ENCODE measurements at places on chromosomes 6 and 20. TPM values are rescaled to one million over a fixed set of nuclear protein-coding genes. Genes with fewer than 3 reads are reported as not detected.

The LAMA2 gene
- total RNA-seq: 97.3 TPM

- DNase-seq: no peak
These were observed 929.5 kb downstream of the KIF16B start for GRCh38 chr20:15643713-15644112.

The CST7 gene
- total RNA-seq: 16.7 TPM

GRCh38 chr6:100613656-100614055, 148.9 kb upstream of the SIM1 start:
- no peak for DNase-seq

The RALGAPB gene
- 33.3 TPM for total RNA-seq

DNA sequence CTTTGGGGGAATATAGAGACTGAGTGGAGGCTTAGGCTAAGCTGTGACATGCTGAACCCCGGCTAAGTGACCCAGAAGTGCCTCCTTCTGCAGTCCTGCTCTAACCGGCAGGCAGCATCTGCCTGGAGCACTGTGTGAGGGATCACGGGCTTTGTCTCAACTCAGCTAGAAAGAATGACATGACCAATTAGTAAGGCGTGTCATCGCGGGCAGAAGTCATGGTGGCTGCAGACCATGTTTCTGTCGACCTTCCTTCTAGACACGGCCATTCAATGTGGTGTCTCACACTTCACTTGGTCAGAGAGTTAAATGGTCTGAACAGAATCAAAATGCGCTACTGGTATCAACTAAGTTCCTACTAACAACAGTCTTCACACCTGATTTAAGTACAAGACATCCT, 35.0 kb downstream of the HUS1B start:
- DNase-seq: no peak

DNA sequence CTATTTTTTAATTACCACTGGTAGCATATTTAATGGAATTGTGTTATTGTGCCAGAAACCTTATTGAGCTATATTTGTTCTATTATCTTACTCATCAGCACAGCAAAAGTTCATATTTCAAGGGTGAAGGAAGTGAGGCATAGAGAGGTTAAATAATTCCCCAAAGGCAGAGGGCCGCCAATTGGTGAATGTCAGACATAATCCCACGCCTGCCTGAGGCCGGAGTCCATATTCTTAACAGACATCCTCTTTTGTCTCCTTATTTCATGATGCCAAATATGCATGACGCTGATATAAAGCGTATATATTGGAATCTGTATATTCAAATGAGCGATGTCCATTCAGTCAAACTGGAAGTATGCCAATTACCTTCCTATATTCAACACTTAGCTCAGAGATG, 505.0 kb upstream of the SLC35B3 start:
- DNase-seq: no peak

GRCh38 chr6:32140420-32141046, 10.4 kb upstream of the FKBPL start:
- no peak for DNase-seq

The AFDN gene
- total RNA-seq: 166 TPM

DNA sequence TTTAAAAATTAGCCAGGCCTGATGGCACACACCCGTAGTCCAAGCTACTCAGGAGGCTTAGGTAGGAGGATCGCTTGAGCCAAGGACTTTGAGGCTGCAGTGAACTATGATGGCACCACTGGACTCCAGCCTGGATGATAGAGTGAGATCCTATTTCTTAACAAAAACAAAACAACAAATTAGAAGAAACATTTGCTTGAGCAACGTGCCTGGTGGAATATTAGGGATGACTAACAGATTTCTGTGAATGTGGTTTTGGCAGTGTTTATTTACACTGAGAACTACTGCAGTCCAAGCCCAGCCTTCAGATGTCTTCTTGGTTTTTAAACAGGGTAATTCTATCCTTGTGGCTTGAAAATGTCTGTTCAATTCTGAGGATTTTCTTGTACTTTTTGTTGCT, 9.2 kb downstream of the PPP1R3G start:
- DNase-seq: no peak

GRCh38 chr20:38818113-38819065, 12.9 kb downstream of the PPP1R16B start:
- no peak for DNase-seq

The GLP1R gene
- not detected for total RNA-seq

DNA sequence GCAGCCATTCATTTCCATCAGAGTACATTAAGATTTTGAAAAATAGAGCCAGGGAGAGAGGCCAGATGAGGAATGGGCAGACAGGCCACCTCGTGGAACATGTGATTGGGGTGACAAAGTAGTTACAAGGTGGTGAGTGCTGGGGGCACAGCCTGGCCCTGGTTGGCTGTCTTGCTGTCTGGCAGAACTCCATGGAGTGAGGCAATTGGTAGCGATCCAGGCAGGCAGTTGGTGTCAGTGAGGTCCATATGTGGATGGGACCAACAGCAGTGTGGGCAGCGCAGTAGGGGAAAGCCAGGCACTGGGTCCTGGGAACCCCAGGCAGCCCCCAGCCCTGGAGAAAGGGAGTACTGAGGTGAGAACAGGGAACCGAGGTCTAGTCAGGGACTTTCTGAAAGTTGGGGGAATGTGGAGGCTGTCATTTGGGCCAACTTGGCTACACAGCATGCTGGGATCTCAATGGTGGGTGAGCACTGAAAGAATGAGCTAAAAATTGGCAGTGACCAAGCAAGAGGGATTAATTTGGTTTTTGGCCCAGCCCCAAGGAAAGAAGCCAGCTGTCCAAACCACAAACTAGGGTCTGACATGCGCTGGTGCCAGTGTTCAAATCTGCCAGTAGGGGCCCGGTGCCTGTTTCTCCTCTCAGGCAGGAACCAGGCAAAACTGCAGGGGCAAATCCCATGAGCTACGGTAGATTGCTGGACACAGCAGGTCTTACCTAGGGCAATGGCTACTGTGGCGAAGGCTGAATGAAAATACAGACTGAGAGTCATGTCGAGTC, 61.4 kb upstream of the E2F3 start:
- DNase-seq: no peak

The BMP7 gene
- total RNA-seq: 5.1 TPM

GRCh38 chr6:125906158-125906998, 50.2 kb upstream of the HINT3 start:
- DNase-seq: no peak

The SCRT2 gene
- not detected for total RNA-seq

- no peak for DNase-seq
These were observed 437.8 kb downstream of the CDH26 start for GRCh38 chr20:60395991-60396390.

DNA sequence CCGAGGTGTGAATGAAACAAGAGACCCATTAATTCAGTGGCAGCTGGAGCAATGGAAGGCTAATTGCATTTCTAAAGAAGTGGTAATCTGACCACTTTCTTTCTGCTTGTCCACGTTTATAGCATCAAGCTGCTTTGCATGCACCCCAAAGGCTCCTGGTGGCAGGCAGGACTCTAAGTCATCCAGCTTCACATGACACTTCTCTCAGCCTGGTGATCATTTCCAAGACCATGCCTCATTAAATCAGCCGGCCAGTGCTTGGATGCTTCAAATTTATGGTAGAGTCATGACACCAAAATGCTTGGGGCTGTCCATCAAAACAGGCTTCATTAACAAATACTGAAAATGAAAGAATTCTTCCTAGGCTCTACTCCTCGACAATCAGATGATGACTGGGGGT, 614.9 kb downstream of the DOK5 start:
- no peak for DNase-seq

All from omental fat pad (tissue), 4 donors.